ENCODE measurements at places on chromosomes 7 and 10.

GRCh38 chr7:148014541-148014940, 576.0 kb upstream of the C7orf33 start:
- no peak for DNase-seq

DNA sequence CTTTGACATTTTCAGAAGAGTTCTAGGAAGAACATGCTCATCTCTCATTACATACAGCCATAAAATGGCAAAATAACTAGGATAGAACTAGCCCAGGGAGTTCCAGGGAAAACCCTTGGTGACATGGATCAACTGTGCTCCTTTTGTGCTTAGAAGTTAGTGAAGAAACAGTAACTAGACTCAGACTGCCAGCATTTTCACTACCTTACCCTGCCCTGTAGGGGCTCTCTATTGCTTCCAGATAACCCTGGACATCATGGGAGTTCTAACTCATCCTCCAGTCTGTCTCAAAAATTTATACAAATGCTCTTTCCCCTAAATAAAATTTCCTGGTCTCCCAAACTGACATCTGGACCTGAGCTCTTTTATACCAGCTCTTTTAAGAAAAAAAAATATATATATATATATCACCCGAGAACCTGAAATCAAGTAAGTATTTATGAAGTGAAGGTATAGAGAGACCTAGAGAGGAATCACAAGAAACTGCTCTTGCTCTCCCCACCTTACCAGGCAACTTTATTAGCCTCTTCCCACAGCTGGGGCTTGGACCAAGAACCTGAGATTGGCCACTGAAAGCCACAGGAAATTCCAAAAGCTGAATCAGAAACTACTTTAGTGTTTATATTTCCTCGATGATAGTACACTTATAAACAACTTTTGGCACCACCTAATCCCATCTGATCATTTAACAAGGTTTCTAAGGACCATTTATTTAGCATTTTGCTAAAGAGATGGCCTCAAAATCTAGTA, 101.4 kb downstream of the RELN start:
- DNase-seq: no peak

- DNase-seq: no peak
These were observed 35.6 kb downstream of the VPS41 start for GRCh38 chr7:38873433-38873832.

DNA sequence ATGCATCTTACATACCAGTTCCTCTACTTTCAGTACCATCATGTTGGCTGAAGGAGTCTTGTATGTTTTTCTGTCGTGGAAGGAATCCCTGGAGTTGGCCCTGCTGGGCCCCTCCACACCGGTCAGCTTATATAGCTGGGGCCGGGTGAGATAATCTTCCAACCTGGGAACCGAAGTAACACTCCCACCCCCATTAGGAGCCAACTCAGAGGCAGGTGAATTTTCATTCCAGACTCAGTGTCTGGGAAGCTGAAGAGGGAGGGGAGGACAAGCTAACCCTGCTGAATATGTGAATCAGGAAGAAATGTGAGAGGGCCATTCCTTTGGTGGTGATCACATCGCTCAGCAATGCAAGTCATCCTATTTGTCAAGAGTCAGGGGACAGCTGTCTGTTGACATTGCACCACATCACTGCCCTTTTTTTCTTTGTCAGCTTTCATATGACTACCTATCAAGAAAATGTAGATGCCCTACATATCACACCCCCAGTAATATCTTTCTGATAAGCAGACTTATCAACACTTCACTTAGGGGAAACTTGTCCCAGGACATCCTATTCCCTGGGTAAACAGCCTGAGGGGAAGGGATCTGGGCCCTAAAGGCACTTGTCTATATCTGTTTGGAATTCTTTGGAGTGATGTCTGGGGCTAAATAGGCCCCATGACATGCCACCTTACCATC, at the start of gene ANKRD1:
ANKRD1 (minus strand) TSS at position 102 of the 681 bp plus-strand sequence; CDS start at position 42, 60 bp downstream.
- DNase-seq: no peak

GRCh38 chr7:157120181-157120580, 18.5 kb upstream of the UBE3C start:
- no peak for DNase-seq

GRCh38 chr10:75395932-75396630, 5.5 kb downstream of the ZNF503 start:
- no peak for DNase-seq

DNA sequence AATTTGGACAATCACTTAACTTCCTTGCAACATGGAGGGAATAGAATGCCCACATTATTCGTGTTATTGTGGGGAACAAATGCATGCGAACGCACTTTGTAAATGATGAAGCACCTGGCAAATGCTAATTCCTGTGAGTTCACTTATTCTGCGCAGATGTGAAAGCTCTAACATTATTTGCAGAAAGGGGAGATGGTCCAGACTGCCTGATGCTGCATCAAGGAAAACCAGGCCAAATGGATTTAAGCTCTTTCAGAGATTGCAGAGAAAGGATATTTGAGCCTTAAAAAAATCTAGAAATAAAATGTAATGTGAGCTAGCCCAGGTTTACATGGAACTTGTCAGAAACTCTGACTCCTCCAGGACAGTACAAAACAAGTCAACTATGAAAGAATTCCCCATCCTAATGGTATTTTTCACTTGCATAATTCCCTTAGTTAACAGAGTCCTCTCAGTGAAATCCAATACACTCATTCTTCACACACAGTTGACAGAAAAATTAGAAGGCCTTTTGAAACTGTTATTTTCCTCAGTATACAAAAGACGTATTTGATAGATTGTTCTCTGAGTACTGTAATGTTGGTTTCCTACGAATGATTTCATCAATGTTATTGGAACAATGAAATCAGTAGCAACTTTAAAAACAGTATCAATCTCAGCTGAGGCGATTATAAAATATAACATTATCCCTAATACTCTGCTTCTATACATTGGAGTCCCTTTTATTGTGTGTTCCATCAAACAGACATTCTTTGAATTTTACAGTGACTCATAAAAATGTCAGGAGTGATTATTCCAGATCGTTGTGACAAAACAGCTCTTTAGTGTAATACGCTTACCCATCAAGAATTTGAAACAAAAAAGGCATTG, 136.3 kb upstream of the ANK3 start:
- no peak for DNase-seq

DNA sequence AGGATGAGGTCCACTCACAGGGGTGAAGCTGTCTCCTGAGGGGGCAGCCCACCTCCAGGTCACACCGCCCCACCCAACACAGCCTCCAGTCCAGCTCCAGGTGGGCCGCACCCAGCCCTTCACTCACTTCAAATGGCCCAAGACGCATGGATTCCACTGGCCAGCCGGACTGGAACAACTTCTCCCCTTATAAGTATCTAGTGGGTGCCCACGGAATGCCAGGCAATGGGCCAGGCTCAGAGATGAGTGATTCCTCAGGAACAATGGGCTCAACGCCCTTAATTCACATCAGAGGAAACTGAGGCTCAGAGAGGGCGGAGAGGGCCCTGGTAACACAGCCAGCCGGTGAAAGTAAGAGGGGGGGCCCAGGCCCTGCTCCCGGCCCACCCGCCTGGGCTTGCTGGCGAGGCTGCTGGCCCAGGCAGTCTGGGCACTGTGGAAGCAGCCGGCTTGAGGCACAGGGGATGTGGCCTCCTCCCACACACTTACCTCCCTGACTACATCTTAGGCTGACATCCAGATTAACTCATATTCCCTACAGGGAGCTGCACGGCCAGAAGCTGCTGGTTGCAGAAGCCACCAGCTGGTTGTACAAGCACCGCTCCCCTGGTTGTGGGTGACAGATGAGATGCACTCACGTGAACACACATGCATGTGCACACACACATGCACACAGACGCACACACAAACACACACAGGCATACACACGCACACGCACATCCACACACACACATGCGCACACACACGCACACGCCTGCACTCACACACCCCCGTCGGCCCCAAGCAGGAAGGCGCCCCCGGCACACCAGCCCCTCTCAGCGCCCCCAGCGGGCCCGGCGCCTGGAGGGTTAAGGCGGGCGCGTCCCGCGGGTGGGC, 1.0 kb upstream of the FAM20C start:
- no peak for DNase-seq

DNA sequence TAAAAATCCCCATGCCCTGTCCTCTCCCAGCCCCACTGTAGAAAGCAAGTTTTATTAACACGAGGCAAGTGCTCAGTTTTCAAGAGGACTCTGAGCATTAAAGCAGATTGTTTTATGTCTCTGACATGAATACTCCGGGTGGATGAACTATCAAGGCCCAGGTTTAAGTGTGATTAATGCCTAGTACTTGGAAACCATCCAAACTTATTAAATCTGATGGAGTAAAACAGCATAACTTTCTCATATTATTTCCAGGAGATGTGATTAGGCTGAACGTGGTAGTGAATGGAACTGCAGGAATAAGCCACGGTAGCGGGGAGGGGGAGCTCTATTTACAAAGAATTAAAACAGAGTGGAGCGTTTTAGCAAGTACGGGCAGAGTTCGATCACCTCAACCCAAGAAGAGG, 144.2 kb upstream of the RNF32 start:
- no peak for DNase-seq

DNA sequence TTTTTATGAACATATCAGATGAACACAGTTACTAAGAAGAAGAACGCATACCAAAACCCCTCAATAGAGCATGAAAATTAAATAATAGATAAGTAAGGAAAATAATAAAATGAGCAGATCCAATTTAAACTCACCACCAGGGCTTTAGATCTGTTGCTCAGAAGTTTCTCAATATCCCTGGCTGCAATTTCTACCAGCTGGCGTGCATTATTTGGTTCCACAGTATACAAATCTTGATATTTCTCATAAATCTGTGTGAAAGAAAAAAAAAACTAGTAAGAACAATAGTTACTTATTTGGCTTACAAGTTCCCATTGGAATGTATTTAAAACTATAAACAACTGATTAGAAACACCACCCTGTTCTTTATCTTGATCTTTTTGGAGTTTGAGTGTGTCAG, 108.6 kb downstream of the CACNA2D1 start:
- DNase-seq: no peak

DNA sequence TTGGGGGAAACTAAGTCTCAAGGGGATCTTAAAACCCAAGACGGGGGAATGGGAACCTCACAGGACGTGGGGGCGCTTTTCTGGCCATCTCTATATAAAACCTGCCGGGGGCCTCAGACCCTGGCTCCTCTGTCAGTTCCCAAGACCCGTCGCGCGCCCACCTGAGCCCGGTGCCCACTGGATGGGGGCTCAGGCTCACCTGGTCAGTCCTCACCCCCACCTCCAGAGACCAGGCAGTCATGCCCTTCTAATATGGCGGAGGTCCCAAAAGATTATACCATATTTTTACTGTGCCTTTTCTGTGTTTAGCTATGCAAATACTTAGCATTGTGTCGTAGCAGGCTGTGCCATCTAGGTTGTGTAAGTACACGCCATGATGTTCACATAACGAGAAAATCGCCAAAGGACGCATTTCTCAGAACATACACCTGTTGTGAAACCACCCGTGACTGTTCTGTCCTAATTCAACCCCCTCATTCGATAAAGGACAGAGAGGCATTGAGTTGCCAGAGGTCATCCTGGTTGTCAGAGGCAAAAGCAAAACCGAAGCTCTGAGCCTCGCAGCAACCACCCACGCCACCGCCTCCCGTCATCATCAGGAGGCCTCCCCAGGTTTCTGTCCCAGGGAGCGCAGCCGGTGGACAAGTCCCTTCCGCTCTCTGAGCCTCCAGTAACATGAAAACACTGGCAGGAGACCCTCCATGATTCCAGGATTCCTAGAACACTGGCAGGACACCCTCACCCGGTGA, 28.9 kb downstream of the OAT start:
- no peak for DNase-seq

DNA sequence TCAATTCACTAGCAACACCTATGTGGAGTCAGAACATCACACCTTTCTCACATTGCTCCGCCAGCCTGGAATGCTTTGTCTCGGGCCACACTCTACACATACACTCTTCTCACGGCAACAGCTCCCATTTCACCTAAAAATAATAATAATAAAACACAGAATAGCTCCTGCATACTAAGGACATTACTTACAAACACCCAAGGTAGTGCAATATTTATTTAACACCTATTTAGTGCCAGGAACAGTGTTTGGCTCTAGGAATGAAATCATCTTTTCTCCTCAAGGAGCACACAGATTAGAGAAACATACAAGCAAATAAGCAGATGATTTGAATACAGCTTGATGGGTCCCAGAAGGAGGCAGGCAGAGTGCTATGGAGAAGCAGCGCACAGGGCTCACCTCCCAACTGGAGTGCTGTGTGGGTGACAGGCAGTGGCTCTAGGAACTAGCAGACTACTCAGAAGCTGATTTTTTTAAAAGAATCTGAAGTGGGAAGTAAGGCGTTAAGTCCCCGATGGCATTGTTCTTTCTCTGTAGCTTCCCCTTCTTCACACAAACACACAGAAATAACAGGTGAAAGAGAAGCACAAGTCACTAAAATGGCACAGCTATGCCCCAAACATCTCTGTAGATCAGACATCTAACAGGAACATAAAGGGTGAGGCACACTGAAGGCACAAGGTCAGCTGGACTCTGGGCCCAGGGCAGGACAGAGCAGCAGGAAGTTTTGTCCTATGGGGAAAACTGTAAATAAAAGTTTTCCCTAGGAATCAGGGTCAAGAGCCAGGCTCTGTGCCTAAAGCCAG, 16.7 kb downstream of the USP6NL start:
- no peak for DNase-seq

DNA sequence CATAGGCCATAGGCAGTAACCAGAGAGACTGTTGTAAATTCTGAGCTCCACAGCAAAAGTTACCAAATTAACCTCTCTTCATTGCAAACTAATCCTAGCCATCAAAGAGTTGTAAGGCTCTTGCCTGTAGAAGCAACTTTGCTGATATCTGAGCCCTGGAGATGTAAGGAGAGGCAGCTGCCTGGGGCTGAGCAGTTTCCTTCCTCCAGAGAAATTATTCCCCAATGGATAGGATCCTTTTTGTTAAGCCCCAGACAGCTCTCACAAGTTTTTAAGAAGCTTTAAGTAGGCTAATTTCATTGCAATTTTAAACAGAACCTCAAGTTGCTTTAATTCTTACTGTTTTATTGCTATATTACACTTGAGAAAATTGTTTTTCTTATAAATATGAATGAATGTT, 211.1 kb downstream of the GALNT17 start:
- no peak for DNase-seq

- DNase-seq: peak; percentile 53
These were observed 42.1 kb downstream of the CYP26A1 start for GRCh38 chr10:93115661-93116383.

DNA sequence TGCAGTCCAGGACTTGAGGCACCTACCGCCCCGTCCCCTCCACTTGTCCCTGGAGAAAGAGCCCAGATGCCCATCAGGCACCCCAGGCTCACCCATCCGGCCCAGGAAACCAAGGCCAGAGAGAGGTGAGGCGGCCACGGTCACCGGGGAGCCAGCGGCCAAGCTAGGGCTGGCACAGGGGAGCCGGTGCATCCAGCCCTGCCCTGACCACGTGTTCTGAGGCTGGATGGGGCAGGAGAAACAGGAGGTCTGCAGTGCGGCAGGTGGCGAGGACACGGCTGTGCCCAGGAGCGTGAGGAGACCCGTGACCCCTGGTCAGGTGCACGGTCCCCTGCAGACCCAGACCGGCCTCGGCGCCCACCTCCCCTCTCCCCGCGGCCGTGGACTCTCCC, 27.6 kb downstream of the UNCX start:
- no peak for DNase-seq

DNA sequence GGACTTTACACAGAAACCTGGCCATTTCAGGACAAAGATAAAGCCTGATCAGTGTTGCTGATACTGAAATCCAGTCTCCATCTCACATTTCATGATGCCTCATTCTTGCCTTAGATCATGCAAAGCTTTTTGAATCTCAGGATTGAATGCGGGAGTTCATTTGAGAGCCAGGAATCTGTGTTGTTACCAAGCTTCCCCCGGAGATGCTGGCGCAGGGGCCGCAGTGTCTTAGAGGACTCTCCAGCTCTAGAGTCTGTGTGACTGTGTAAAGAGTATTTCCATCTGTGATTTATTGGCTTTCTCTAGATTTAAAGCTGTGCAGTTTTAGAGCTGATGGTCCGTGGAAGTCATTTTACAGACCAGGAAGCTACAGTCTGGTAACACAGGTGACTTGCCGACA, 32.0 kb downstream of the LMTK2 start:
- DNase-seq: no peak
